Activated CD8-positive, alpha-beta memory T cell treated with anti-CD3 and anti-CD28 coated beads, Interleukin-2, amount 50 U/mL, for 4 hours (primary cell): ENCODE measurements at places on chromosomes 6 and 20.

GRCh38 chr6:15755526-15755925 lies 92.7 kb upstream of the DTNBP1 start:
- DNase-seq, result no peak

DNA sequence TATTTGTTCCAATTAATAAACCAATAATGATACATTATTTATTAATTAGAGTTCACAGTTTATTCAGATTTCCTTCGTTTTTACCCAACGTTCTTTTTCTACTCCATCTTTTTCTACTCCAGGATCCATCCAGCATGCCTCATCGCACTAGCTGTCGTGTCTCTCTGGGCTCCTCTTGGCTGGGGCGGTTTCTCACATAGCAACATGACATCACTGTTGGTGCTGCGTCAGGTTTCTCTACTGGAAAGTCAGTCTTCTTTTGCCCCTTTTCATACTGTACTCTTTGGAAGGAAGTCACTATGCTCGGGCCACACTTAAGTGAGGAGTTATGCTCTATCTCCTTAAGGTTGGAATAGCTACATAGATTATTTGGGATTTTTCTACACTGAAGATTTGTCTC lies 13.7 kb upstream of the SOX12 start:
- DNase-seq, result no peak

DNA sequence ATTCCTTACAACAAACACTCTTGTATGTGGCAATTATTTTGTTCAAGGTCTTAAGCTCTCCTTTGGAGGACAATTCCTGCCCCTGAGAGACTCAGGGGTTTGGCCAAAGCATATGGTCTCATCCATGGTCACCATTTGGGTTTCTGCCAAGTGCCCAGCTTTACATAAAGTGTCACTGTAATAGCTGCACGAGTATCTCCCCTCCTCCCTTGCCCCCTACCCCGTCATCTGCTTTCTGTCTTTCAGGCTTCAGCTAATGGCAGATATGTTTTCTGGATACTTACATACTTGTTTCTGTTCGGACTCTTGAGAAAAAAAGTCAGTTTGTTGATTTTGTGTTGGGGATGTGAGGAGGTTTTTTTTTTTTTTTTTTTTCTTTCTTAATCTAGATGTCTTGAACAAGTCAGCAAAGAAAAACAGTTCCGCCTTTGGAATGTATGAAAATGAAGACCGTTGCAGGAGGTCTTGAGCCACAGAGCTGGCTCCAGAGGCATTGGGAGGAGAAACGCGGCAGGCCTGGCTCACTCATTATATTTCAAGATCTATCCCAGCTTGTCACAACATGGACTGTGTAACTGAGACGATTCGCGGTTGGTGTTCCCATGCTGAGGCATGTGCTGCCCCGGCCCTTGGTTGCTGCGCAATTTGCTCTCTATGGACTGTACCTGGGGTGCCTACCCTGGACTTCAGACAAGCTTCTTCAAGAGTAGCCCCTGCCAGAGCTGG lies 32.6 kb upstream of the STX16 start:
- DNase-seq, result no peak

DNA sequence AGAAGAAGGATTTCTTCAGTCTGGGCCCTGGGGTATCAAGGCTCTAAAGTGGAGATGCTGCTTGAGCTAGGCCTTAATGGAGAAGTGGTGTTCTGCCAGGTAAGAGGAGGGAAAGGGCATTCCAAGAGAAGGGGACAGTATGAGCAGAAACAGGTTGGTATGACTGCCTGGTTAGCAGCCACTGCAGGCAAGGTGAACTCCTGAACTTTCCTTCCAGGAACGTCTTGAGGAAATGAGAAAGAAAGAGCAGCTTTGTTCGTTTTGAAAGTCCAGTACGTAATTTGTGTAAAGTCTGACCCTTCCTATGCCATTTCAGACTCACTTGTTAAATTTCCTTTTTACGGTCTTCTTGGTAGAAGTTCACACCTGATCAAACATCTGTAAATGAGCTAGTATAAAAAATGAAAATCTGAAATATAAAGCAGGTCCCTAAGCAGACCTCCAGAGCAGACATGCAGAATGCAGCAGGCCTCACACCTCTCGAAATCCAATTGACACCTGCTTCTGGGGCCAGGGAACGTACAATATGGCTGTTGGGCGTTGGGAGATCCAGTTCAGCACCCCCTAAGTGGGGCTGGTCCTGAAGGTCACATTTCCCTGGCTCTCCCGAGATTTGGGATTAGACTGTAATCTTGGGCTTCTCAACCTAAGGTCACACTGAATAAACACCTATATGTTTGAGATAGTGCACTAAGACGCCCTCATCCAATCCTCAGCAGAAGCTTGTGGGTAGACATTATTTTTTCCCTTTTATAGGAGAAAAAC lies 33.6 kb downstream of the MYLK4 start:
- DNase-seq, result no peak

DNA sequence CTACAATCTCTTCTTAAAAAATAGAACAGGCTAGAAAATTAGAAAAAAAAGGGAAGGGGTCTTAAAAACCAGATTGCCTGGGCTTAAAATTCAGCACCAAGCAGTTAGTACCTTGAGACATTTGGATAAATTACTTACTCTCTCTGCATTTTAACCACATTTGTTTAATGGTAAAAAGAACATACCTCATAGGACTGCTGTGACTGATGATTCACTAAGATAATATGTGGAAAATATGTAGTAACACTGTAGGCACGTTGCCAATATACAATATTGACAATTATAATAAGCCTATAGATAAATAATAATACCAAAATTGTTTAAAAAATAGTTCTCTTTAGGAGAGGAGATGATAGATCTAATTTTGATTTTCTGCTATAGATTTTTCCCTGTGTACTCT lies 750.4 kb downstream of the TENT5A start:
- no peak for DNase-seq

DNA sequence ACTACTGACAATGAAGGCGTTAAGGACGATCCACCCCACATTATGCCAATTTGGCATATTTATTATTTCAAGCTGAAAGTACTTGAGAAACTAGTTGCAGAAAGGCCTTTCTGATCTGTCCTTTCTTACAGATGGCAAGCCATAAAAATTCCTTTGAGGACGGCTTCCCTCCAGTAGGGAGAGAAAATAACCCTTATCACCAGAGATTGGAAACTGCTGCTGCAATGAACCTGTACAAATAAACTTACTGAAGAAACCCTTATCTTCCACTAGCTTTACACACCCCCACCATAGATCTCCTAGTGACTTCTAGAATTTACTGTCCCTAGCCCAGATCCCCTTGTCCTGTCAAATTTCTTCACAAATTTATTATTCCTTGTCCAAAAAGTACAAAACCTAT lies 105.2 kb downstream of the MAP7 start:
- no peak for DNase-seq

DNA sequence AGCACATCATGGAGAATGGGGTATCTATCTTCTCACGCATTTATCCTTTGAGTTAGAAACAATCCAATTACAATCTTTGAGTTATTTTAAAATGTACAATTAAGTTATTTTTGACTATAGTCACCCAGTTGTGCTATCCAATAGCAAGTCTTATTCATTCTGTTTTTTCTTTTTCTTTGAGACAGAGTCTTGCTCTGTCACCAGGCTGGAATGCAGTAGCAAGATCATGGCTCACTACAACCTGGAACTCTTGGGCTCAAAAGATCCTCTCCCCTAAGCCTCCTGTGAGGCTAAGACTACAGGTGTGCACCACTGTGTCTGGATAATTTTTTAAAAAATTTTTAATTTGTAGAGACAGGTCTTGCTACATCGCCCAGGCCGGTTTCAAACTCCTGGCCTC lies 201.5 kb upstream of the ZNF217 start:
- no peak for DNase-seq

- no peak for DNase-seq
These were observed 7.8 kb downstream of the LRRC1 start for GRCh38 chr6:53802582-53802981.

DNA sequence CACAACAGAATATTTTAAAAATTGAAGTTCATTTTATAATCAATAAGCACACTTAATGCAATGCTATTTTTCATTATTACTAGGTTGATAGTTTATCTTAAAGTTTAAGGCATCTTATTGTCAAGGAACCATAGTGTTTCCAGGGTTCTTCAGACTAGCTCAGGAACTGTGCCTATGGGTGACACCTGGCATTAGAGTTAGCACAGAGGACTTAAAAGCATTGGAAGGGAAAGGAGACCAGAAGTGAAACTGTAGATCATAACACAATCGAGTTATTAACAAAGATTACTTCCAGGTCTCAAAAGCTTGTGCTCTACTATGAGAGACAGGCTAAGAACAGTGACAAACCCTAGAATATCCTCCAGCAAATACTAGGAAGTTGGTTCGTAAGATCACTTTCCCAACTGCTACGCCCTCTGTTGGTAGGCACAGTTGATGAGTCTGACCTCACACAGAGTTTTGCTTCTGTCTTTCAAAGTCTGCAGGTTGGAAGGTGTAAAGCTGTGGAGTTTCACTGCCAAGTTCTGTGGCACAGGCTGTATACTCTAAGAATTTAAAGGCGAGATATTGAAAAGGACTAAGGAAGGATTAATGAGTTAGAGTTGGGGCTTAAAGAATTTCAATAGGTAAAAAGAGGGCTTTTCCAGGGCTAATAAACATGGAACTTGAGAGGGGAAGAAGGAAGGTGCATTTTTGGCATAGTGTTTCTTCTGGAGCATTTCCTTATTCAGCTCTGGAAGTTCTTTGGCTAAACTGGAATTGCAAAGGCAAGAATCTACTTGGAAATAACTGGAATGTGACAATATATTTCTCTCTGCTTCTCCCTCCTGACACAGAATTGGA lies 531.3 kb upstream of the JAG1 start:
- no peak for DNase-seq

DNA sequence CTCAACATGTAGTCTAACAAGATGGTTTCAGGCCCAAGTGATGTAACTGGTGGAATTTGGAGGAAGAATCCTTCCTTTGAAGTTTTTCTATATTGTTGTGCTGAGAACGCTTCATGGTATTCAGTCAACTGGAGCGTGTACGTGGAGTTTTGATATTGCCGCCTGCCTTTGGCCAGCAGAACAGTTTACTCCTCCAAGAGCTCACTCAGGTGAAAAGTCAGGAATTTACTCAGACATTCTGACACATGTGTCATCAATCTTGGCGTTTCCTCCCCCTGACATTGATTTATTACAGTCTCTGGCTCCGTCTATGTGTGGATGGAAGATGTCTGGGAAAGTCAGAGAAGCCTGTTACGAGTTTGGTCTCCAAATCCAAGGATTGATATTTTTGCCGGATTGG lies 19.0 kb upstream of the TGM2 start:
- DNase-seq, result no peak
